Skin of body (tissue), 3 donors: ENCODE measurements at places on chromosomes 6 and 20.

DNA sequence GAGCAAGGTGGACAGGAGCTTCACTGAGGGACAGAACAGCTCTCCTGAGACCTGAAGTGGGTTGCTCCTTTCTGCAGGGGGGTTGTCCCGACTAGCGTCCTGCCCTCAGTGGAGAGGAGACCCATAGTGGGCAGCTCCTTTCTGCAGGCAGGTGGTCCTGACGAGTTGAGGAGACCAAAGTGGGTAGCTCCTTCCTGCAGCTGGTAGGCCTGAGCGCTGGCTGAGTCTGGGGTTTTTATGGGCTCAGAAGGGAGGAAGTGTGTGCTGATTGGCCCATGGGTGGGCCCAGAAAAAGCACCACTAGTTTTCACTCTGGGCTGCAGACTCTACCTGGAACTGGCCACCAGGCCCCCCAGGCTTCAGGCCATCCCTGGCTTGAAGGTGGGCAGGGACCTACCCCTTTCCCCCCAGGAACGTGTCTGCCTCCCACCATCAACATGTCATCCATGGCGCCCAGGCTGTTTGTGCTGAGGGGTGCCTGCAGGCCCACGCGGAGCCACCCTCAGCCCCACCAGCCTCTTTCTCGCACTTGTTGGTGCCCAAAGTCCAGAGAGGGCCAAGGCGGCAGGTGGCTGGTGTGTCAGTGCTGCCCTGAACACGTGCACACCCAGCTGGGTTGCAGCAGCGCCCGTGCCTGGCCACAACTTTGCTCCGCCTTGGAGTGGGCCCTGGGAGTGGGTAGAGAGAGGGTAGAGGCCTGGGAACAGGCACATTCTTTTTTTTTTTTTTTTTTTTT, 1.6 kb upstream of the DEK start:
- no peak for DNase-seq

- DNase-seq, result no peak
These were observed 55.1 kb downstream of the IRF4 start for GRCh38 chr6:446418-447366.

DNA sequence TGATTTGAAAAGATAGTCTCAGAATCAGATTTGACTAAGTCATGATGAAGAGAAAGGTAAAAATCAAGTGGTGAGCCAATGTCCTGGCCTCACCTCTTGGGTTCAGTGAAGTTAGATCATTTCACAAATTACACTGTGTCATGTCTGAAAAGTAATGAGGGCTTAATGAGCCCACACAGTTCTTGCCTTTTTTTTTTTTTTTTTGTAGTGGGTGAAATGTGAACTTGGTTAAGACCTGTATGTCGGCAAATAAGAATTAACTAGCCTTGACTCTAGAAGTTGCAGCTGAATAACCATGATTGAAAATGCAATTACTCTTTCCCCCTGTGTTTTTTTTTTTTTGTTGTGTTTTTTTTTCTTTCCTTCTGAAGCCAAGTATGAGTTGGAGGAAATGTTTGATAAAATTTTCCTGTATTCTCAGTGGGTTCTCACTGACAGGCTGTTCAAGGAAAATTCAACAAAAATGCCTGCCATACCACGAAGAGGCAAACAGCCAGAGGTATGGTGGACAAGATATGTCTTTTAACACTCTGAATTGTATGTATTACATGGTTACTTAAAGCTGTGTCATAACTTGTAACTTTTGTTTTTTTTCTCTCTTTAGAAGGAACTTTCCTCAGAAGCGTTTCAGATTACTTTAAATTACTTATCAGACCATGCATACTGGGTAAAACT, 135.2 kb upstream of the MLIP start:
- DNase-seq, result no peak

GRCh38 chr20:44050925-44051660, 135.9 kb downstream of the JPH2 start:
- DNase-seq, result no peak

GRCh38 chr6:167977717-167978467, 19.6 kb upstream of the KIF25 start:
- no peak for DNase-seq

- no peak for DNase-seq
These were observed 2.3 kb downstream of the TCEA2 start for GRCh38 chr20:64065062-64065973.

- DNase-seq, result peak; percentile 86
These were observed 58.6 kb downstream of the PPP1R3G start for GRCh38 chr6:5143634-5144311.

DNA sequence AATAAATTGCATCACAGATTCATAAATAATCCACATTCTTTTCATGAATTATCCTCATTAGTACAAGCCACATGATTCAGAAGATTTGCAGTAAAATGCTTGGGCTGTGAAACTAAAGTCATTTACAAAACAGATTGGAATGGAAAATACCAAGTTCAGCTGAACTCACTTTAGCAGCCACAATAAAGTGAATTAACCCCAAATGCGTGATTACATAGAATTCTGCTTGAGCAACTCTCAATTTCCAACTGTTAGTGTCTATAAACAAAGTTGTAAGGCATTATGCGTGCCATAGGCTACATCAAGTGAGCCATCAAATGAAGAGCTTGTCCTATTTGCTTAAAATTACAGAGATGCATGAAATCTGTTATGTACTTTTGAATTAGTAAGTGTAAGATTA, 60.4 kb upstream of the GFRAL start:
- peak; percentile 37 for DNase-seq

DNA sequence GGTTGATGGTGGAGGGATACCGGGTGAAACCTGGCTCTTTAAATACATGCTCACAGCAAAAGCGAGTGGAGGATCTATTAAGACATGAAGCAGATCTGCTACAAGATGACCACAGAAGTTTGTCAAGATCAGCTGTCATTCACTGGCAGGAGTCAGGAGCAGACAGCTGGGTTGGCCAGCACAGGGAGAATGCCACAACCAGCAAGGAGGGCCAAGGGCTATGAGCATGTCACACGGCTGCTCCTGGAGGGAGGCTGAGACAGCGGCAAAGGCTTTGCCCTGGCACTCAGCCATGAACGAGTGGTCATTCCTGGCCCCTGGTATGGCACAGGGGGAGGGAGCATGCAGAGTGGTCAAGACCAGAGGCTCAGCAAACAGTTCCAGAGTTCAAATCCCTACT, 77.6 kb downstream of the POPDC3 start:
- DNase-seq, result no peak

DNA sequence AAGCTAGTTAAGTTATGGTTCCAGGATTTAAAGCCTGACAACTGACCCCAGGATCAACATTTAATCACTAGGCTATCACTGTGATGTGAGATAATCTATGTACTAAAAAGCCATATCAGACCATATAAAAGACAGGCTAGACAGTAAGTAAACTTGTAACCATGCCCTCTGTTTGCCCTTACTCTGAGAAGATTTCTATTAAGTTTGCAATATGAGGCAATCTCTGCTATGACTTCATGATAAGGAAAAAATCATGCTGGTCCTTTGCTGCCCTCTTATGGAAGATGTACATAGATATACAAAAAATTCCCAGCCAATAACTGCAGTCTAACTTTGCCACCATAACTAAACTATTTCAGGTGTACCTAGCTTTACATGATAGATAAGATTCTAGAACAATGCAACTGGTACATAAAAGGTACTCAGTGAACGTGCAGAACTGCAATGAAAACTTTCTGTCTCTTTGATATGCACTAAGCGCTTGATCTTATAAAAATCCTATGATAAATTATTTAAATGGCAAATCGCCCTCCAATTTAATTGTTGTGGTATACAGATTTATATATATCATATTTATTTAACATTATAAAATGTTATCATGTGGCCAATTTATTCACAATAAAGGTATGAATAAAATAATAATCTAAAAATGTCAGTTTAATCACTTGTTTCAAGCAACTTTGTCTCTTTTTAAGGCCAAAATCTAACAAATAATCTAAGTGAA, 70.5 kb downstream of the FAM217A start:
- peak; percentile 79 for DNase-seq

DNA sequence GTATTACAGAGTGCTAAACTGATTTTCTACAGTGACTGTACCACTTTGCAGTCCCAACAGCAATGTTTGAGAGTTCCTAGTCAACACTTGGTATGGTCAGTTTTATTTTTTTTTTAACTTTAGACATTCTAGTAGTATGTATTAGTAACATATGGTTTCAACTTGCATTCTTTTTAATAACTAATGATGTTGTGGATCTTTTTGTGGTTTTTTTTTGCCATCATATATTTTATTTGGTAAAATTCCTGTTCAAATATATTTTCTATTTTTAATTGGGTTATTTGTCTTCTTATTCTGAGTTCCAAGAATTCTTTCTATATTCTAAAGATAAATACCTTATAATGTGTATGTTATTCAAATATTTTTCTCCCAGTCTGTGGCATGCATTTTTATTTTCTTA, 189.4 kb upstream of the ECI2 start:
- DNase-seq, result no peak

DNA sequence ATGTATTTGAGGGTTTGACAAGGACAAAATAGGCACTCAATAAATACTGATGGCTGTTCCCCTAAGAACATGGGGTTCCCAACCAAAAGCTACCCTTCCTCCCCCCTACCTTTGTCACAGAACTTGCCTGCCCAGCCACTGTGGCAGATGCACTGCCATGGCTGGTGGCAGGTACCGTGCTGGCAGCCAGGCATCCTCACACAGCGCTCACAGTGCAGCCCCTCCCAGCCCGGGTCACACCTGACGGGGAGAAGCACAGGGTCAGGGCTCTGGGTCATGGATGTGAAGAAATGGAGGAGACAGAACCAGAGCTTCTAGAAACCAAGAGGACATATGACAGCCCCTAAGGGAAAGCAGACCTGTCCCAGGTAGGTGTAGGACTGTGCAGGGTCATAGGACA, 2.5 kb downstream of the DLK2 start:
- DNase-seq, result no peak

GRCh38 chr6:117642976-117643375, 32.3 kb upstream of the NUS1 start:
- no peak for DNase-seq

GRCh38 chr6:132391391-132392269, 9.6 kb downstream of the MOXD1 start:
- peak; percentile 88 for DNase-seq

- no peak for DNase-seq
These were observed 32.3 kb upstream of the LGSN start for GRCh38 chr6:63352069-63352543.

DNA sequence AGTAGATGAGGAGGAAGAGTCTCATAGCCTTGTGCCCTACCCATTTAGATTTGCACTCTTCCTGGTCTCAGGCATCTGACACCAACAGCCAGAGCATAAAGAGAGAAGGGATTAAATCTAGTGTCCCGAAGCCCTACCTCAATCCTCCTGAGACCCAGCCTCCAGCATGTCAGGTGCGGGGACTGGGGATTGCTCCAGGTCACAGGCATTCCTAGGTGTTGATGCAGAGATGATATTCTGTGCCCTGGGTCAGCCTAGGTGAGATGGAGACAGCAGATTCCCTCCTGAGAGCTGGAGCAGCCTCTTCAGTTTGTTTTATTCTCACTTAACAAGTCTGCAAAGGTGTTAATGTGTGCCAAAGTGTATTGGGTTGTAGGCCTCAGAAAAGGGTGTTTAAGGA, 89.8 kb downstream of the ANKRD6 start:
- no peak for DNase-seq

GRCh38 chr6:40138273-40138720, 204.0 kb upstream of the MOCS1 start:
- no peak for DNase-seq

GRCh38 chr6:147141711-147142308, 62.4 kb upstream of the STXBP5 start:
- no peak for DNase-seq

- DNase-seq, result no peak
These were observed 36.2 kb upstream of the RNF24 start for GRCh38 chr20:4051413-4052138.

- no peak for DNase-seq
These were observed 1234.7 kb upstream of the GJE1 start for GRCh38 chr6:140897804-140898573.

- no peak for DNase-seq
These were observed 120.5 kb downstream of the HIVEP1 start for GRCh38 chr6:12132351-12133222.

DNA sequence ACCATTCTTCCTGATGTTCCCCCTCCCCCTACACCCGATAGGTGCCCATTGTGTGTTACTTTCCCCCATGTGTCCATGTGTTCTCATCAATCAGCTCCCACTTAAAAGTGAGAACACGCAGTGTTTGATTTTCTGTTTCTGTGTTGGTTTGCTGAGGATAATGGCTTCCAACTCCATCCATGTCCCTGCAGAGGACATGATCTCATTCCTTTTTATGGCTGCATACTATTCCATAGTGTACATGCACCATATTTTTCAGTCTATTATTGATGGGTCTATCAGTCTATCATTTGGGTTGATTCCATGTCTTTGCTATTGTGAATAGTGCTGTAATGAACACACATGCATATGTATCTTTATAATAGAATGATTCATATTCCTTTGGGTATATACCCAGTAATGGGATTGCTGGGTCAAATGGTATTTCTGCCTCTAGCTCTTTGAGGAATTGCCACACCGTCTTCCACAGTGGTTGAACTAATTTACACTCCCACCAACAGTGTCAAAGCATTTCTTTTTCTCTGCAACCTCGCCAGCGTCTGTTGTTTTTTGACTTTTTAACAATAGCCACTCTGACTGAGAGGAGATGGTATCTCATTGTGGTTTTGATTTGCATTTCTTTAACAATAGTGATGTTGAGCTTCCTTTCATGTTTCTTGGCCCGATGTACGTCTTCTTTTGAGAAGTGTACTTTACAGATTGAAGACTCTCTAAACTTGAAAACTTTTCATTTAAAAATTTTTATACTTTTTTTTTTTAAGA, 41.0 kb upstream of the GCNT2 start:
- DNase-seq, result no peak

DNA sequence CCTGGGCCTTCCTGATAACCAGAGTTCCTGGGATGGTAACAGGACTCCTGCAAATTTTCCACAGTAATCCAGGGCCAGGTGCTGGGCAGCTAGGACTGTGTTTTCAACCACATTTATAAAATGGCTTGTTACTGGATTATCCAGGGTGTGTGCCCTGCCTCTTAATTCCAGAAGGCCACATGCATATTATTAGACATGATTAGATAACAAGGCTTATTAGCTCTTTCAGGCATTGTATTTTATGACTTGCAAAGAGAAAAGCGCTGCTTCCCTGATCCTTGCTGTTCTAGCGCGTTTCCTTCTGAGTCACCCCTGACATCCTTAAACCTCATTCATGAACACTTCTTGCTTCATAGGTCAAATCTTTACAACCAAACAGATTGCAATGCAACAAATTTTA, 208.6 kb downstream of the UST start:
- DNase-seq, result no peak

- no peak for DNase-seq
These were observed 57.6 kb upstream of the HMGCLL1 start for GRCh38 chr6:55636406-55637102.

DNA sequence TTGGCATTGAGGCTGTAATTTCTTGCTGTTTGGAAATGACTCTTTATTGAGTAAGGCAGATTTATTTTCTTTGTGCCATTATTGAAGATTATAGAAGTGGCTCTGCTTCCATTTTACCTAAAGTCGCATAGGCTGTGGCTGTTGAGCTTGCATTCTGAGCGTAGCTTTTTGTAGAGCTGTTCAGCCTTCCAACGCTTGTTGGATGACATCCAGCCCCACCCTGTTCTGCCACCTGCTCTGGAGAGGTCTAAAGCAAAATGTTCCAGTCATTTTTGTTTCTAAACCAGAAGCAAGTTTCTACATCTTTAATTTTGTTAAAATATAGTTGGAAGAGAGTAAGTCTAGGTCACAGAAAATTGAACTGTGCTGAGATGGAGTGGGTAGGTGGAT, 24.4 kb downstream of the UST start:
- no peak for DNase-seq

GRCh38 chr6:13216236-13217014, 111.9 kb downstream of the TBC1D7 start:
- no peak for DNase-seq

GRCh38 chr6:5672581-5673011, 334.1 kb downstream of the NRN1 start:
- no peak for DNase-seq
